ENCODE measurements at places on chromosomes 12 and 14.

DNA sequence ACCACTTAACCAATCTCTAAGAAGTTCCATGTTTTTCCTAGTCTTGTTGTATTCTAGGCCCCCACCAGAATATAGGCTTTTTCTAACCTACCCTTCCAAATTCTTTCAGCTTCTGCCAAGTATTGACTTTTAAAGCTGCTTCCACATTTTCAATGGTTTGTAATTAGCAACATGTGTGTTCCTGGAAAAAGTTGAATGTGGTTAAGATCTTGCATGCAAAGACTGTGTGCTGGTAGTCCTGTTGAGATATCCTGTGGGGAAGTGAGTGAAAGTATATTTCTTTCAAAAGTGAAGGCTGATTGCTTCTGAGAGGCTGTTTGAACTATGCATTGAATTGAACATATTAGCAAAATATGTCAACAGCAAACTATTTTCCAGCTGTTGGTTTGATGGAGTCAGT, 646 bp upstream of the OR6C4 start:
- no peak for DNase-seq

DNA sequence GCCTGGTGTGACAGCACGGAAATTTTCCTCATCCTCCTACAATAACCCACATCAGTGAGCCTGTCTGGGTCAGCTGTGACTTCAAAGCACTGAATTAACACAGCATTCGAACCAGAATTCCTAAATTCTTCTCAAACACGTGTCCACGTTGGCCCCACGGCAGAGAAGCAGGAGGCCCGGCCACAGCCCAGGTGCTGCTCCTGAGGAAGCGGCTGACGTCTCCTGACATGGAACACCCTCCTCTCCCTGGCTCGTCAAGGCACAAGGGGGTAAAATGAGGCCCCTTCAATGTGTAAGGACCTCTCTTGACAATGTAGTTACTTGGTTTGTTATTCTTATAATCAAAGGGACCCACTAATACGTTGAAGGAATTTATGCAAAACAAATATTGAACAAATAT, 156.3 kb upstream of the GSC start:
- DNase-seq, result no peak

DNA sequence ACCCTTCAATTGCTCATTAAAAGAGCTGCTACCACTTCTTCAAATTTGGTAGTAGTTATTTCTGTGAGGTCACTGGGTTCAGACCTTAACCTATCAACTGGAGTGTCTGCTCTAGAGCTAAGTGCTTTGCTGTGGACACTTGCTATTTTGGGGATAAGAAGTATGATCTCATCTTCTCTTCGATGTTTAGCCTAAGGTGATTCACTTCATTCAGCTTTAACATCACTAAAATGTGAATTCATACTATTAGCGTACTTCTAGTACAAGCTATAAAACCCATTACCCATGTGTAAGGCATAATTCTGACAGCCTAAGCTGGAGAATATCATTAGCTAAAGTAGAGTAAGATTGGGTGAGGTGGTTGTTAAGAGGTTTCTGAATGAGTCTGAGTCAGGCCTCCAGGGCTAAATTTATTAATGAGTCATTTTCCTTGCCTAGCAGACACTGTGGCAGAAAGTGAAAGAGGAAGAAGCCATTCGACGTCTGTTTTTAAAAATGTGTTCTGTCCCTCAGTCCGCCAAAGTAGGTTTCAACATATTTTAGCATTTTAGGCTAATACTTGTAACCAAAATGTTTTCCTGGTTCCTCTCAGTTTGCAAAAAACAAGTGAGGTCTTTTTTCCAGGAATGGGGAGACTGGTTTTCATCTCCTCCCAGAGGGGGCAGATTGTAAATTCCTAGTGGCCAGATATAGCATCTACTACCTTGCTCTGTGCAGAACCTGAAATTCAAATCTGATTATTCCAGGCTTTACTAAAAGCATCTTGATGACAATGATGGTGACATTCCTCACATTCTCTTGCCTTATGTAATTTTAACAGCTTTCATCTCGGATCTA, 103.6 kb downstream of the SSPN start:
- no peak for DNase-seq

- DNase-seq, result no peak
Observed at GRCh38 chr14:92144708-92145107, 22.9 kb downstream of the CPSF2 start.

- DNase-seq, result no peak
Observed at GRCh38 chr12:6294156-6295093, 16.1 kb upstream of the PLEKHG6 start.

DNA sequence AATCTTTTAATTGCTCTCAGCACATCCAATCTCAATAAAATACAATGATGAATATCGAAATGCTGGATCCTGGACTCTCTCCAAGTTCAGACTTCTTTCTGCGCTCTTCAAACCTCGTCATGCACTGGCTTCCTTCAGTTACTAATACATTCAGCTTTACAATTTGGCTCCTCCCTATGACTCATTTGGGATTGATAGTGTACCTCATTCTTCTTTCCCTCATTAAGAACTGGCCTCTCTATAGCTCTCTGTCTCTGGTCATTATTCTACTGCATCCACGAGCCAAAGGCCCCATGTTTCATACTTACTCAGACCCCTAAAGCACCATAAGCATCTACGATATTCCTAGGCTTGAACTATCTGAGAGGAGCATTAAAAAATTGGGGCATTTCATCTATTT, 4.9 kb downstream of the TSPAN8 start:
- DNase-seq, result no peak

DNA sequence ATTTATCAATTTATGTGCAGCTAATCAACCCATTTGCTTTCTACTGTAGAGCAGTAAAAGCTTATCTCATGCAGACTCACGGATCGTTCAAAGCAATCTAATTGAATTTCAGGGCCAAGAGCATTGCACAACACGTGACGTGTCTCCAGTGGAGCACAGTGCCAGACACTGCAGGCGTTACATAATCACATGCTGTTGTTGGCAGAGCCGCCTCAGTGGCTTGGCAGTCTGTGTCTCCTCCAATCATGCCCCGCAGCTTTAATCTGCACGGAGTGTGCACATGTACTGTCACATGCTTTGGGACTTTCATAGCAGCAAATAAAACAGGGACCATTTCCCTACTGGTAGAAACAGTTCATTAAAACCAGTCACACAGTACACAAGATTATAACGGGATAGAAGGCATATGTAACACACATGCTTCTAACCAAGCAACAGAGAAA, 309.3 kb downstream of the ITPR2 start:
- no peak for DNase-seq

- no peak for DNase-seq
Observed at GRCh38 chr12:63038713-63039100, 103.8 kb upstream of the PPM1H start.

DNA sequence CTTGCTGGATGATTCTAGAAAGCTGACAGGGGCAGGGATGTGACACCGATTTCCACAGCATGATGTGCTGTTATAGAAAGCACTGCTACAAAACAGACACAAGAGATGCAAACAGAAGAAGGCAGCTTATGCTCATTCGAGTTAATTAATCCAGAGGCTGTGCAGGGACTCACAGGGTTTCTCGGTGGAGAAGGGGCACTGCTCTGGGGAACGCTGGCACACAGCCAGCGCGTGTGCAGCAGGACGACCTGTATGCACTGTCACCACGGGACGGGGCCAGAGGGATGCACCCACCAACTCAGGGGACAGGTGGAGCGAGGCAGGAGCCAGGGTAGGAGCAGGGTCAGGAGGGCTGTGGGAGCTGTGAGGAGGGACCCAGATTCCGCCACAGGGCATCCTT, 143.5 kb downstream of the RIMBP2 start:
- DNase-seq, result no peak

DNA sequence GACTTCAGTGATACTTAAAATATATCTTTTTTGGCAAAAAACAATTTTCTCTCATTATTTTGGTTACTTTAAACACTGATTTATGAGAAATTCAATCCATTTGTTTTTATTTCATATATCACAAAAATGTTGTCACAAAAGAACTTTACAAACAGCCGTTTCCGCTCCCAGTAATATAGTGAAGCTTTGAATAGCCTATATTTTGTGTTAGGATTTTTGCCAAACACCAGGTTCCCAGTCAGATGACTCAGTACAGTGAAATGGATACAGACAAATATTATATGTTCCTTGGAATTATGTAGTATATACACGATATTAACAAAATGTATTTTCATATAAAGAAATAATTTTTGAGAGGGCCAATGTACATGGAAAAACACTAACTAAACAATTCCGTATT, 411.1 kb downstream of the CCER1 start:
- no peak for DNase-seq

DNA sequence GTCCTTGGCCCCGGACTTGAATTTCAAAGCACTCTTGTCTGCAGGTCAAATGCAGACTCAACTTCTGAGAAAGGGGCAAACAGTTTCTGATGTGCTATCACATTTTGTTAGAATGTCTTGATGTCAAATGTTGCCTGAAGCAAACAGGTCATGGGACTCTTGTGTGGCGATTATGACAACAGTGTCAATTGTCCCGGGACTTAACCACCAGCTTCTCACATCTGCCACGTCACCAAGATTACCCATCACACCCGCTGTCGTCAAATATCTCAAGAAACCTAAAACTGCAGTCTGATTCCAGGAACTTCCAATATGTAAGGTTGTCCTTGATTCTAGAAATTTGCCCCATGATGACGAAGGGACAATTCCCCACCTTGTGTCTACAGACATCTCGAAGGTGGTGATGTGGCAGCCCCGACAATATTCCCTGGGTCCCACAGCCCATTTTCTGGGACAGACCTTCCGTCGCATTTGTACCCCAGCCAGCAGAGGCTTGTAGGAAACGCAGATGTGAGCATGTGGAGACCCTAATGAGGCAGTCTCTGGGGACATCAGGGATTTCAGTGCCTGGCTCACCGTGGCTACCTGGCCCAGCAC, 21.3 kb downstream of the LRTM2 start:
- DNase-seq, result no peak

DNA sequence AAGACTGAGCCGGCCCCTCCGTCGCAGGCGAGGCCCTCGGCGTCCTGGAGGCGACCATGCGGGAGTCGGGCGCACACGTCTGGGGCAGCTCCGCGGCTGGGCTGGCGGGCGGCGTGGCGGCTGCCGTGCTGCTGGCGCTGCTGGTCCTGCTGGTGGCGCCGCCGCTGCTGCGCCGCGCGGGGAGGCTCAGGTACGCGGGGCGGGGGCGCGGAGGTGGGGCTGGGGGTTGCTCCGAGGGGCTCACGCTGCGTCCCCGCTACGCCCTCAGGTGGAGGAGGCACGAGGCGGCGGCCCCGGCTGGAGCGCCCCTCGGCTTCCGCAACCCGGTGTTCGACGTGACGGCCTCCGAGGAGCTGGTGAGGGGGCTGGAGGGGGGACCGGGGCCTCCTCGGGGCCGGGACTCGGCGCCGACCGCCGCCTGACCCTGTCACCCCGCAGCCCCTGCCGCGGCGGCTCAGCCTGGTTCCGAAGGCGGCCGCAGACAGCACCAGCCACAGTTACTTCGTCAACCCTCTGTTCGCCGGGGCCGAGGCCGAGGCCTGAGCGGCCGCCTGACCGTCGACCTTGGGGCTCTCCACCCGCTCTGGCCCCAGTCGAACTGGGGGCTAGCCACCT, 7.8 kb downstream of the AMN start:
- DNase-seq, result no peak

DNA sequence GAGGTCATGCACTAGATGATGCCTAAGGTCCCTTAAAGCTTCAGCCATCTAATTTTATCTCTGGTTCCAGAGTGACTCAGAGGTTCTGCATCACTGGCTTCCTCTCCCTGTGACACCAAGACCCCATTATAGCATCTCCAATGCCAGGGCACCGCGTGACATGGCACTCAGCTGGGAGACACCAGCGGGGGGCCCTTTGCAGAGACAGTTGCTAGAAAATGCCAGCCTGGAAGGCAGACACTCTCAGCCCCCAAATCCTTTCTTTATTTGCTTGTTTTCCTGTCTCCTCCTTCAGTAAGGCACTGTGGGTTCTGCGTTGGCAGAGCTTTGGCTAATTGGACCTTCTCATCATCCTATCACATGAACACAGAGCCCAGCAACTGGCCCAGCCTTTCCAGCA, 123.5 kb upstream of the VRK1 start:
- no peak for DNase-seq

- DNase-seq, result no peak
Observed at GRCh38 chr14:78951602-78952001, 781.4 kb downstream of the NRXN3 start.

- DNase-seq, result no peak
Observed at GRCh38 chr12:60114169-60114568, 518.3 kb downstream of the SLC16A7 start.

DNA sequence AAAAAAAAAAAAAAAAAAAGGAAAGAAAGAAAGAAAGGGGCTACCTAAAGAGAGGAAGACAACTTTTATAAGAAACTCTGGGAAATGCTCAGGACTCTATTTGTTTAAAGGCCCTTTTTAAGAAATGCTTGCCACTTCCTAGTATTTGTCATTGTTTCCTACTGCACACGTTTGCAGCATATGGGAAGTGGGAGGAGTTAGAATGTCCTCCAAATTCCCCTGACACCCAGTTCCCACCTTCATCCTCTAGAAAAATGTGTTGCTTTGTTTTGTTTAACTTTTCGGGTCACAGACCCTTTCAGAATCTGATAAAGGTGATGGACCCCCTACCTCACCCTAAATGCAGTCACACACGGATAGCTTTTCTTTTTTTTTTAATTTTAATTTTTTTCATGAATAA, 40.8 kb downstream of the NINJ2 start:
- DNase-seq, result no peak
